A549 treated with dexamethasone at 1 μM for 4 hours (cell line): ENCODE measurements at places on chromosomes 6 and 20. TPM values are rescaled to one million over a fixed set of nuclear protein-coding genes. Genes with fewer than 3 reads are reported as not detected.

FAM184A gene
- 0.11 TPM in 1 of 5 replicates, not detected in the others for total RNA-seq

CNKSR3 gene
- 10.2 to 13.0 TPM (median 11.6 TPM) in 5 replicates for total RNA-seq

OTOR gene
- not detected in 5 replicates for total RNA-seq

CBFA2T2 gene
- 3.3 to 8.2 TPM (median 6.8 TPM) in 5 replicates for total RNA-seq

C20orf202 gene
- total RNA-seq: 0.05 to 0.08 TPM (median 0.07 TPM) in 3 of 5 replicates, not detected in the others

NQO2 gene
- total RNA-seq: 57.8 to 71.6 TPM (median 68.2 TPM) in 5 replicates

SAMD3 gene
- total RNA-seq: not detected in 5 replicates
